Spinal cord (tissue), 10 donors: ENCODE measurements at places on chromosomes 6 and 20. TPM values are rescaled to one million over a fixed set of nuclear protein-coding genes. Genes with fewer than 3 reads are reported as not detected.

CAGE1 gene
- not detected for polyA plus RNA-seq

NMBR gene
- 4.1 TPM for polyA plus RNA-seq

NRSN1 gene
- polyA plus RNA-seq, result 24.2 TPM

TRIM40 gene
- polyA plus RNA-seq, result 0.19 TPM

HLA-DPA1 gene
- 13.7 TPM for polyA plus RNA-seq

SRSF12 gene
- polyA plus RNA-seq, result 26.7 TPM

TBXT gene
- not detected for polyA plus RNA-seq

POU5F1 gene
- 1.2 TPM for polyA plus RNA-seq

LCA5 gene
- 6.7 TPM for polyA plus RNA-seq

TMC2 gene
- polyA plus RNA-seq, result 3.5 TPM

RHAG gene
- 0.53 TPM for polyA plus RNA-seq

PPP1R3G gene
- 3.3 TPM for polyA plus RNA-seq

TINAG gene
- not detected for polyA plus RNA-seq

OPN5 gene
- 1.0 TPM for polyA plus RNA-seq

KIF16B gene
- polyA plus RNA-seq, result 7.8 TPM

WFDC10B gene
- not detected for polyA plus RNA-seq

STX11 gene
- polyA plus RNA-seq, result 0.84 TPM

POLR1H gene
- 18.3 TPM for polyA plus RNA-seq

LPA gene
- 1.3 TPM for polyA plus RNA-seq

ZSCAN31 gene
- polyA plus RNA-seq, result 12.6 TPM
